C1 segment of cervical spinal cord (tissue), 14 donors: ENCODE measurements at places on chromosomes 4 and X.

- DNase-seq, result no peak
These were observed 28.3 kb upstream of the MSANTD1 start for GRCh38 chr4:3220476-3221183.

DNA sequence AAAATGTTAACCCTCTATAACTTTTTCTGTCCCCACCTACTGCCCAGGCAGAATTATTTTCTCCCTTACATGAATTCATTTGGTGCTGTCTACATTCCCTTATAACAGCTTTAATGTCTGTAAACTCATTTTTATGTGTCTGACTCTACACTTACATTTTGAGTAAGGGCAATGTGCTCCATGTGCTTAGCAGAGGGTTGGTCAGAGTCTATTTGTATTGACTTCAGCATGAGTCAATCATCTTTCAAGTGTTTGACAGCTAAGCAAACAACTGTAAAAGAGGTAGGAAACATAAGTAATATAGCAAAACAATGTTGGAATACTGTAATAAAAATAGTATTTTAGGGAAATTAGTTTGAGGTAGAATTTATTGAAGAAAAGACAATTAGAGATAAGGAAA lies 6.3 kb downstream of the IL15 start:
- no peak for DNase-seq

GRCh38 chr4:39668887-39669286 lies 29.0 kb upstream of the UBE2K start:
- DNase-seq, result no peak

GRCh38 chr4:48172651-48173050 lies 38.6 kb upstream of the TXK start:
- DNase-seq, result no peak

- no peak for DNase-seq
These were observed 104.6 kb downstream of the FBXW7 start for GRCh38 chr4:152431291-152431690.

DNA sequence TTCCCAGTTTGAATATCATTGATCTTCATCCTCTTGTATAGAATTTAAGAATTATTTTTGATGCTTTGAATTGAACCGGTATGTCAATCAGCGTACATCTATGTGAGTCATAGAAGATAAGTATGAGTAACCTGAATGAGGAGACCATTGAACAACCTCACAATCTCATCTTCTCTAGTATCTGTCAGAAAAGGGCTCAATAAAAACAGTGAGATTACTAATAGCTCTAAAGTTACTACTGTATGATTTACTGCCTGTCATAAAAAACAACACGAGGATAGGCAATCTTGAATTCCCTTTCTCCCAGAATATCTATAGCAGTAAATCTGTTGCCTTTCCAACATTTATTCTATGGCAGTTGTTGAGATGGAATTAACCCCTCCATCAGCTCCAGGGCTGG lies 36.1 kb downstream of the PHOX2B start:
- DNase-seq, result no peak

DNA sequence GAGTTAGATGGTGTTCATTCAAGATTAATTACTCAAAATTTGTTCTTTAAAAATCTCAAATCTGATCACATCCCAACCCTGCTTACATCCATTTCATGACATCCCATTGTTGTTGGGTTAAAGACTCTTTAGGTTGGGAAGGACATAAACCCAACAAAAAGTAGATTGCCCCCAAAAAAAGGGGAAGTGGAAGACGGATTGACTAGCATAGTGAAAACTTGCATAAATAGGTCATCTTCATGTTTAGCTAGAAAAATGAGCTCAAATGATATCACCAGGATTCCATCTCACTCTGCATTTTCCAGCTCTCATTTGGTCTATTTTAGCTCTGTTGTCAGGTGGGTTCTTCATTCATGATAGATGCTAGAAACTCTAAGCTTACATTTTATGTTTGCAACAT lies 18.5 kb upstream of the TET2 start:
- DNase-seq, result no peak

DNA sequence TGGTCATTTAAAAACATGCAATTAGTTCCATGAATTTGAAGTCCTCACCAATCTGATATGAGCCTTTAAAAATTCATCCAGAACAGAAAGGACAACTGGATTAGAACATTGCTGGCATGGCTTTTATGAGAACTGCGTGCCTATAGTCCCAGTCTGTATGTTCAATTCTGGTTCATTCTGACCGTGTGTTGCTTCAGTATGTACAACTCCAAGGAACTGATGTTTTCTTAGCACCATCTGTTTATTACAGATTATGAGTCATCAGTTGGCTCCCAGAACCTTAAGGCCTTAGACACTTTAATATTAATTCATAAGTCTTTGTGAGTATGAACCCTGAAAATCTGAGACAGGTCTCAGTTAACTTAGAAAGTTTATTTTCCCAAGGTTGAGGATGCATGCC lies 115.0 kb downstream of the CEP44 start:
- DNase-seq, result no peak

DNA sequence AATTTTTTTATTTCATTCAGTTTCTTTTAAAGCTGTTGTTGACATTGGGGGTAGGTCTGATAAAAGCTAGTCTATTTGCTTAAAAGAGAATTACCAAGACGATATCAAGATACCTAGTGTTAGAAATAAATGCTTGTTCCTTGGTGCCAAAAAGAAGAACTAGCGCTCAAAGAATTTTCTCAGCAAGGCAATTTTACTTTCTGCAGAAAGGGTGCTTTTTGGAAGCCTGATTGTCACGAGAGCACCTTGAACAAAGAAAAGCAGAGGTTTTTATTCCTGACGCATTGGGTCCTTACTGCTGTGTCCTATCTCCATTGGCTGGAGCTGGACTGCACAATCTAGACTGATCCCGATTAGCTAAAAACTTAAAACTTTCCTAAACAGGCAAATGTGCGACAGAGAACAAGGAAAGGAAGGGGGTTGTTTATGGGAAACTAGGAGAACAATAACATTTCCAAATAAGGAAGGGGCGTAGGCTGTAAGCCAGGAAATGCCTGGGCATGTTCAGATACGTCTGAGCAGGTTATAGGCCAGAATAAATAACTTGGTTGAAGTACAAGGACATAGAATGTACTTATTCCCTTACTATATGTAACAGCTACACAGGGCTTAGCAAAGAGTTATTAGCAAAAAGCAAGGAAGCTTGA lies 50.3 kb upstream of the STPG2 start:
- no peak for DNase-seq

DNA sequence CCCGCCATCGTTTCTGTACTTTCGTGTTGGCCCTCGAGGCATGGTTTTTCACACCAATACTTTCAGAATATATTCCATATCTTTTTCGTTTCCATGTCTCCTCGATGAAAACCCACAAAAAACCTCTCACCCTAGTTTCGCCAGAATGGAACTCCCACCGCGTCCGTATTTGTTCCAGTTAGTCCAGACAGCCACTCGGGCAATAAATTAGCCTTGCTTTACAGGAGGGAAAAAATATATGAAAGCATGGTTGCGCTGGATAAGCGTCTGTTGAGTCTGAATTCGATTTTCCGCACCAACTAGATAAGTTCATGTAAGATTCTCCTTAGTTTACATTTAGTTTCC lies 550 bp upstream of the CHM start:
- DNase-seq, result no peak

DNA sequence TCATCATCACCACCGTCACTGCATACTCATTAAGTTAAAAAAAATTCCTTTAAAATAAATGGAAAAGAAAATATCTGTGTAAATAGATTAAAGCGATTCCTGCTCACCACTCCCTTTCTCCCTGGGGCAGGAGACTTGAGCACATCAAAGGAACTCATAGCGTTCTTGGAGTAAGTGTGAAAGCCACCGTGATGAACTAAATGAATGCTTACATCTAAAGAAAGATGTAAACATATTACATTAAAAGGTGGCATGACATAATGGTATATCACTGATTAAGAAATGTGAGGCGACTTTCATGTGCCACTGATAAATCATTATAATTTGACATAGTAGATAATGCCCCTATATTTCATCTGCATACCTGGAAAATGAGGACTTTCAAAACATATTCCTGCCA lies 92.0 kb downstream of the SNCA start:
- no peak for DNase-seq

DNA sequence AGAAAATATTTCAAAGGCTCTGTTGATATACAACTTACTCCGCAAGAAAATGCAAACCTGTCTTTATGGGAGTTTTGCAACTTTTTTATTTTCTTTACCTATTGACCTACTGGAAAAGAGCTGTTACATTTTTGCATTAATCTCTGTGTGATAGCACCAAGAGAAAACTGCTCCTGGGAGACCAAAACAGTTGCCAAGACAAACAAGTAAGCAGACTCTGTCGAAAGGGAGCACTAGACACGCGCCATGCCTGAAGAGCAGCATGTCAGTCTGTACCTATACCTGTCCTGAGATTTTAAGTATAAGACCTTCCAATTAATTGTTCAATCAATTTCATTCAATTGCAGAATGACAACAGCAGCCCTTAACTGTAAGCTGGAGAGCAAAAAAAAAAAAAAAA lies 56.0 kb upstream of the TECRL start:
- no peak for DNase-seq

GRCh38 chrX:154334496-154334895 lies 38.9 kb downstream of the TKTL1 start:
- DNase-seq, result no peak

DNA sequence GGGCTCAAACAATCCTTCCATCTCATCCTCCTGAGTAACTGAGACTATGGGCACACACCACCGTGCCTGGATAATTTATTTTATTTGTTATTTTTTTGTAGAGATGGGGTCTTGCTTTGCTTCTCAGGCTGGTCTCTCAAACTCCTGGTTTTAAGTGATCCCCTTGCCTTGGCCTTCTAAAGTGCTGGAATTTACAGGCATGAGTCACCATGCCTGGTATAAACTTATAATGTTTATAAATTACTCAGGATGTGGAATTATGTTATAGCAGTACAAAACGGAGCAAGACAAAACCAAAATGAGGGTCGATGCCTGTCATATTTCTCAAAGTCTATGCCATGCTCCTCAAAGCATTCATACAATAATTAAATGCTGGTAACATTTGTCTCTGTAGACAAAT lies 29.8 kb upstream of the TEX13C start:
- DNase-seq, result no peak

DNA sequence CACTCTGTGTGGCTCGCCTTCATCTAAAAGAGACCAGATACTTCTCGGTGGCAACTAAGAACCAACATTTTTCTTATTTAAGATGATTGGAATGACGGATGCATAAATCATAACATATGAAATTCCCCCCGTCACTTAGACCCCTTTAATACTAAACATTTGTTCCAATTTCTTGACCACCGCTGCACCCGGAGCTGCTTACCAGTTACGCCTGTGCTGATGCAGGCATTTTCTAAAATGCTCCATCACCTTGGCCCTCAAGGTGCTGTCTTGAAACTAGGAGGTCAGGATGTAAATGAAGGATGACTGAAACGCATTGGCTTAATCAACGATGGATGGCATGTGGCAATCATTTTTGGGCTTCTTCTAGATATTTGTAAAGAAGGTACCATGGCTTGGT lies 130.0 kb downstream of the CPZ start:
- no peak for DNase-seq

- DNase-seq, result no peak
These were observed 55.5 kb upstream of the NYX start for GRCh38 chrX:41391606-41392005.

GRCh38 chr4:31081366-31081765 lies 361.2 kb downstream of the PCDH7 start:
- no peak for DNase-seq

DNA sequence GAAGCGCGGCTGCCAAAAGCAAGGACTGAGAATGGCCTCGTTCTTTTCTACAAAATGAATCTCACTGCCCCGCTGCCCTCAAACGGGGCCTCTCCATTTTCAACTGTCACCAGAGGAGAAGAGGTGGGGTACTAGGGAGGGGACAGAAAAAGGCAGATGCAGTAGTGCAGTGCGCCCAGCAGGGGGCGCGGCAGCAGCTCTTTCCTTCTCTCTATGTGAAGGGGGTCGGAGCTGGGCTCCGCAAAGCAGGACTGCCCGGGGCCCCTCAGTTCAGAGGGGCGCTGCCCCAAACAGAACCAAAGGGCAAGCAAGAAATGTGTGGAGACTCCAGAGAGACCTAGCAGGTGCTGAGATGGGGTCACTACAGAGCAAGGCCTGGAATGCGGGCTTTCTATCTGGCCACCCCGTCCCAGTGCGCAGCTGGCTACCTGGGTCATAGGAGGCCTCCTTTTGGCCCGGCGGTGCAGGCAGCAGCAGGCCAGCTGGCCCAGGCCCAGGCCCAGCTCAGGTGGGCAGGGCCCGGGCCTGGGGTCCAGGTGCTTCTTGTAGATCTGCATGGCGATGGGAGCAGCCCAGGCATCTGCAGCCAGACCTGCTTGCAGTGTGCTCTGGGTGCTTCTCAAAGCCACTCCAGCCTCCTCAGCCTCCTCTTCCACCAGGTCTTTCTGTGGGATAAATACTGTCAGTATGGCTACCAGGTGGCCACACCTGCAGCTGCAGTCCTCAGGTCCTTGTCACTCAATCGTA lies 5.9 kb downstream of the IRAK1 start:
- DNase-seq, result no peak

- DNase-seq, result no peak
These were observed 147.4 kb upstream of the LDB2 start for GRCh38 chr4:17045866-17046265.

DNA sequence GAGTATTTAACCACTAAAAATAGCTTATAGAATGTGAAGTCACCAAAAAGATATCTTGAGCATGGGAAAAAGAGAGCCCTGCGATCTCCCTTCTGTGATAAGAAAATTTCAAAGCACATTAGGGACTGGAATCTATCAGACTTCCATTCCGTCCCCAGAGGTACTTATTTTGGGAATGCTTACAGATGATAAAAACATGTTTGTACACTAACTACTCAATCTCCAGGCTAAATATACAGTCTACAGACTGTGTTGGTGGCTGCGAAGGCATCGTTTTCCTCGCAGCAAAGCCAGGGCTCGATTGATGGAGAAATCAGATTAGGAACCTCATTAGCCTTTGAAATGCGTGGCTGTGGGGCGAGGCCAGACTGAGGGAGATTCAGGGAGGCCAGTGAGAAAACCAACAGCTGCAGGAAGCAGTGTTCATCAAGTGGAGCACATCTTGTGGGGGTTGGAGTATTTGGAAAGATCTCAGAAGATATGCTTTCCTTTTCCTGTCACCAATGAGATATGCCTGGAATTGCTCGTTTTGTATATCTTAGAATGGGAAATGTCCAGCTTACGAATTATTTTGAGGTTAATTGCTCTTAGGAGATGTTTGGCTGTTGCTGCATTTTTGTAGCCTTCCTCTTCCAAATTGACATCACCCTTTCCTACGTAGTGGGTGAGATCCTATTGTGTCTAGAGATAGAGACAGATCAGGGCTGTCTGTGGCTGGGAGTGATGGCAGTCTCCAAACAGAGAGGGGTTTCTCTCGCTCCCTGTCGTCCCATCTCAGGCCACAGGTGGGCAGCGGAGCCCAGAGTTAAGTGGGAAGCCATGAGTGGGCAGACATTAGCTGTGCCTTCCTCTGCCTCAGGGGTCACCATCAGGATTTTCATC lies 224.9 kb upstream of the FAT1 start:
- DNase-seq, result no peak
